AG20443 (cell line): ENCODE measurements at places on chromosomes 5 and 9.
A peak's percentile ranks its signal among the peaks of the same experiment; 100 is the strongest.

- peak; percentile 28 for DNase-seq
Observed at GRCh38 chr9:14554886-14555285, 138.3 kb downstream of the ZDHHC21 start.

GRCh38 chr9:131917009-131917408, 162.7 kb downstream of the MED27 start:
- no peak for DNase-seq

GRCh38 chr5:179304466-179304865, 40.8 kb downstream of the ADAMTS2 start:
- peak; percentile 77 for DNase-seq

- no peak for DNase-seq
Observed at GRCh38 chr5:178387061-178387855, 154.7 kb upstream of the PHYKPL start.

GRCh38 chr5:93359960-93360305, 221.1 kb downstream of the NR2F1-AS1 start:
- DNase-seq: no peak

GRCh38 chr9:125262294-125262991, 817 bp downstream of the GAPVD1 start:
- DNase-seq: peak; percentile 10

GRCh38 chr5:142860270-142860669, 90.1 kb downstream of the ARHGAP26 start:
- no peak for DNase-seq

DNA sequence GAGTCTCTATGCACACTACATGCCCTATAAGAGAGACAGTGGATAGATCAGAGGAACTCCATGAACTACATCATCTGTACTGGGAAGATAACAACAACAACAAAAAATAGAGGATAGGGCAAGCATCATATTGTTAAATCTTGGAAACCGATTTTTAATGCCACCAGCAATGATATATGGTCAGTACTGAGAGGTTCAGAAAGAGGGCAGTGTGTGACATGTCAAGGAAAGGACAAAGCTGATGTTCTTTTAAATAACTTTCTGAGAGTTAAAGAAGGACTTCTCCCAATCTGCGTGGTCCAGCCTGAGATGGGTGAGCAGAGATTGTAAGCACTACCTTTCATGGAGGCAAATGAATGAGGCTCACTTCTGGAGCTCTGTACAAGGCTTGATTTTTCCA, 62.0 kb upstream of the PHF24 start:
- DNase-seq: no peak

- DNase-seq: no peak
Observed at GRCh38 chr9:3214741-3215140, 311.1 kb downstream of the RFX3 start.

- no peak for DNase-seq
Observed at GRCh38 chr9:136177224-136177623, 27.7 kb downstream of the LHX3 start.

DNA sequence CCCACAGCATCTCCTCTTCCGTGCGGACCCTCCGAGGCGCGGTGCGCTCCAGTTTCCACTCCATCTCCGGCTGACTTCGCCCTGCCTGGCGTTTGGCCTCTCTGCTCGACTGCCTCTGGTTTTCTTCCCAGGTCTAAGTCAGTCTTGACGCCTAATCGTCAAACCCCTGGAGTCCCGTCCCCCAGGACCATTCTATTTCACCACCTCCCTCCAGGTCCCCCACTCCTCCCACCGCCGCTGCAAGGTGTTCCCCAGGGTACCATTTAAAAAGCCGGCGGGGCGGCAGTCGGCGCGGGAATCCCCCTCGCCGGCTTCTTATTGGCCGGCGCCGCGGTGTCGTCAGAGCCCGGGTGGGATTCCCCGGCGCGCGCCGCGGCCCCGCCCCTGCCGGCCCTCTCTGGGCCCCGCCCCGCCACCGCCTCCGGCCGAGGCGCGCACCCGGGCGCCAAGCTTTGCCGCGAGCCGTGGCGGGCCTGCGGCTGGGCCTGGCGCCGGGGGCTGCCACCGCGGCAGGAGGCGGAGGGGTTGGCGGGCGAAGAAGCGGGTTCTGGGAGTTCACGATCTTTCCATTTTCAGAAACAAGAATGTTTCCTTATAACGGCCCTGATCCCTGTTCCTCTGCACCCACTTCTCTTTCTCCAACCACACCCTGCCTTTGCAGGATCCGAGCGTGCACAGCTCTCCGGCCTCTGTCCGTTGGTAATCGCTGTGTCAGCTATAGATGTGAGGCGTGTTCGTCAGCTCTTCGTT, at the start of gene CDC20B:
Gene CDC20B, minus strand, starts transcription at position 241 of the 750 bp plus-strand sequence. Its CDS starts 177 bp downstream, at position 64.
- peak; percentile 98 for DNase-seq

DNA sequence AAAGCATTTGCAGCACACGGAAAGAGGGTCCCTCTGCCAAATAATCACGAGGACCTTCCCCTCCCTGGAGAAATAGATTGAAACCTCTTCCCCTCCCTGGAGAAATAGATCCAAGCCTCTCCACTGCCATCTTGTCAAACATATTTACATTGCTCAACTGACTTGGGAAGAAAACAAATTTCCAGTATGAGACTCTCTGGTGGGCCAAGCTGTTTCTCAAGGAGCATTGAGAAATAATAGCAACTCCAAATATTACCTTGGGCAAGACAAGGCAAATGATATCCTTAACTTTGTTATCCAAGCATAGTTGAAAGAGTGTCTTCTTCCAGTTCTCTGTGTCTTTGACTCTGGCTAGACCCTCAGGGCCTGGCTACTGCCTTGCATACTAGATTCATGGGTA, 45.2 kb upstream of the PALM2AKAP2 start:
- DNase-seq: no peak

DNA sequence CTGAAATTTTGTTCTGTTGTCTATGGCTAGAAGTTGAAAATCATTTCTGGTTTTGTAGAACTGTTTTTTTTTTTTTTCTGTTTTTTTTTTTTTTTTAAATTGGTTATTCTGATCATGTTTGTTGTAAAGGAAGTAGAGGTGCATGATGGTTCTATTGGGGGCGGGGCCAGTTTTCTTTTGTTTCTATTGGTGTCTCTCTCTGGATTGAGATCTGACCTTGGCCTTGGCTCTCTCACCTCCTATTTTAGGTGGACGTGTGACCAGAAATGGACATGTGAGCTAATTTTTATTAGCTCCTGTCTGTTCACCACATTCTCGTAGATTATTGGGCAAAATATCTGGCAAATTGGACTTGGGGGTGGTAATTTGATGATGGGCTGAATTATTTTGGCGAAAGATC, 3.2 kb downstream of the ZNF618 start:
- DNase-seq: no peak

- DNase-seq: no peak
Observed at GRCh38 chr5:1100664-1101574, 10.9 kb downstream of the SLC12A7 start.
